CD4-positive, alpha-beta T cell treated with Interleukin-4 for 1 hour (primary cell): ENCODE measurements at places on chromosomes 6 and 20.

GRCh38 chr6:39610221-39610620, 115.0 kb downstream of the KIF6 start:
- no peak for DNase-seq

- DNase-seq, result no peak
Measured at GRCh38 chr6:145093226-145093625, 642.1 kb downstream of the EPM2A start.

GRCh38 chr6:7087066-7087465, 20.7 kb upstream of the RREB1 start:
- no peak for DNase-seq

DNA sequence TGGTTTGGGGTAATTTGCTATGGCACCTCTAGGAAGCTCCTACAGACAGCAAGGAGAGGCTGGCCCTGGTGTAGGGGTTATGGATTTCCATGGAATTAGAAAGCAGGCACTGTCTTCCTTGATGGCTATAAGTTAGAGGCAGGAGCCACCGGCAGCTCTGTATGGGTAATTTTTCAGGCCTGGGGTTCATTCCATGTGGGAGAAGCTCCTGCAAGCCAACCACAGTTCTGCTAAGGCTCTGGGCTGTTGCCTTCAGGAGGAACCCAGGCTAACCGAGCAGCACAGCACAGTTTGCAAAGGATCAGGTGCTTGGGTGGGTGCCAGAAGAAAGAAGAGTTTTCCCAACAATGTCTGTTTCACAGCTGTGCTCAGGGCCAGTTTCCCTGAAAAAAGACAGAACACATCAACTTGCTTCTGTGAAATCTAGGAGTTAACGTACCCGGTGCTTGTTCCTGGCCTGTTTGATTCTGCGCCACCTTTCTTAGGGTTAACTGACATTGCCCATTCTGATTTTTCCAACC, 162.8 kb upstream of the MYLIP start:
- no peak for DNase-seq

DNA sequence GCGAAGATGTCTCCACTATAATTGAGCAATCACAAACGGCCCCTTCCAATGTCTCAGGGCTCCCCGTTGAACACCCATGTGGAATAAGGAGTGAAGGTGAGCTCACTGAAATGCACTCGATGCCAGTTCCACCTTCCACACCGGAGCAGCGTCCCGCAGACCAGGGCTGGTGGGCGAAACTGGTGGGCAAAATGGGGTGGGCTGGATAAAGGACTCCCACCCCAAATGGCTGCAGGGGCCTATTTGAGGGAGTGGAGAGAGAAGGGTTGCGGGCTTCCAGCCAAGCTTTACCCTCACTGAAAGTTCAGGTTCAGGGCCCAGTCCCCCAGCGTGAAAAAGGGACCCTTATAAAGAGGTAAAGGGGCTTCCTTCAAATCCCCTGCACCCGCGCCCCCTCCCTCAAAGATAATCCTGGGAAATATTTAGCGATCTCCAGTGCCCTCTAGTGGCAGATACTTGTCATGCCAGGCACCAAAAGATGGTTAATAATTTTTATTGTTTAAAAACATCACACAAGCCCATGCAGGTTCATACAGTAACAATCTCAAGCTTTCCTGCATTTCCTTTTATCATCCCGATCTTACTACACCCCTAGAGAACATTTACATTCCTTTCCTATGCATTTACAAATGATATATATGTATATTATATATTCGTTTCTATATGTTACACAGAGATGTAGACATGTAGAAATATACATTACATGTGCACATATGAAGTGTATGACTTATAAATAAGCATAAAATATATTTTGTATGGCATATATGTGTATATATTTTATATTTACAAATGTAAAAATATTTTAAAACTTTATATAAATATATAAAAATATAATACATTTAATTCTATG, 58.2 kb upstream of the NKX2-2 start:
- no peak for DNase-seq

DNA sequence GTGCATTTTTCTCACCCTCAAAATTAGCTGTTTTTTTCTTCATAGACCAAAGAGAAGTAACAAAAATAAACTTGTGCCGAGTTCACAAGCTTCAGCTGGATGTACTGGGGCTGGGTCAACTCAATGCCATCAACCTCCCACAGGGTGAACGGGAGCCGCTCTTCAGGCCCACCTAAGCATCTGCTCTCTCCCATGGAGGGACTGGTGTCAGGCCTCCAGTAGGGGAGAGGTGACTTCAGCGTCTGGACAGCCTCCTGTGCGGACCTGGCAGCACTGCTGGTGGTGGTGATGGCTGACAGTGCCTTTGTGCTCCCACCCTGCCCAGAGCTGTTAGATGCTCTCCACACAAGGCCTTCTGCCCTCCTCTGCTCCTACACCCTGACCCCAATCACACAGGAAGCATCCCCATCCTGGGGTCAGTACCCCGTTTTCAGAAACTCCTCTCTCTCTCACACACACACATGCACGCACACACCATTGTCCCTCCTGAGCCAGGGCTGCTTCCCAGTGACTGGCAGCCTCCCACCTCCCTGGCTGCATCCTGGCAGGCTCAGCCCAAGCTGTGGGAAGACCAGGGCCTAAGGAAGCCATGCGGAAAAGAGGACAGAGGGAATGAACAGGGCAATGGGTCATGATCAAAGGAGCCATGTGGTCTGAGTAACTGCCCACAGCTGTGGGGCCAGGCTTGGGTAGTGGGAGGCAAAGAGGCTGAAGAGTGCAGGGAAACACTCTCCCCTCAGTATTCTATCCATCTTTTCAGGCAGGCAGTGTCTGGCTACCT, 17.7 kb downstream of the CST8 start:
- DNase-seq, result no peak

DNA sequence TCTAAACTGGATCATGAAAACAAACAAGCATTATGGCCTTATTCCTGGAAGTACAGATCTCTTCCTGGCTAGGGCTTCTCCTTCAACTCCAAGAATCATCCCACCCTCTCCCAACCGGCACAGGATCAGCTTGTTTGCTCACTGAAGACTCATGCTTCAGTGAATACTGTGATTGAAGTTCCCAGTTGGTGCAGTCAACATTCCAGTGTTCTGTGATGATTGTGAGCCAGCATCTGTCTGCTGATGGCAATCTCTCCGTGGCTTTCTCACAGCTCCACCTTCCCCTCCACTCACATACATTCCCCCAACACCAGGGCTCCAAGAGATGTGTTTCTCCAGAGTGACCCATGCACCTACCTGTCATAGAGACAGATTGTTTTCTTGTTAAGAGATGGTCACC, 421.3 kb upstream of the BTBD3 start:
- DNase-seq, result no peak

- no peak for DNase-seq
Measured at GRCh38 chr6:168540713-168541291, 99.8 kb downstream of the SMOC2 start.

DNA sequence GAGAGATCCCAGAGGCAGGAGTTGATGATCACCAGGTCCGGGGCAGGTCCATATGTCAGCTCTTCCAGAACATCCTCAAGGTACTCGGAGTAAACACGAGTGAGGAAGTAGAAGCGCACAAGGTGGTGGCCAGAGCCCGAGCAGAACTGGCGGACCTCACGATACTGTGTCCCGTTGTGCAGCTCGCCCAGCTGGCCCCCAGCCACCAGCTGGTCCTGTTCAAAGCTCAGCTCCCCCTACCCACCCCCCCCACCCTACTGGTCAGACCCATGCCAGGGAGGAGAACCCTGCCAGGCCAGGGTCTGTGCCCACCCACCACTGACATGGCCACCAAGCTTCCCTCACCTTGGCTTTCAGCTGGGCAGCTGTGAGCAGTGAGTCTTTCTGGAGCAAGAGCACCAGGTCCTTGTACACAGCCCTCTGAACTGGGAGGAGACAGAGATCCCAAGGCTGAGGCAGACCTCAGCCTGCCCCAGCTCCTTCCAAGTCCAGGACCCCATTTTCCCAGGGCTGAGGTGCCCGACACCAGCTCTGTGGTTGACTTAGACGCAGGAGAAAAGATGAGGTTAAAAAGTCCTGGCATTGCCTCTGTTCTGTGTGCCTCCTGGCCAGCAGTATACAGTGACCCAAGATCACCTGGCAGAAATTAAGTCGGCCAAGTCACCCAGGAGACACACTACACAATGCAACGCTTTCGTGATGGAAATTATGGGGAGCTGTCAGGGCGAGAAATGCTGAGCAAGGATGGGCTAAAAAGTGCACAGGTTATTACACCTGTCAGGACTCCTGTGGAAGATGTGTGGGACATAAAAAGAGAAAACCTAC, 1.4 kb downstream of the PCED1A start:
- no peak for DNase-seq

GRCh38 chr20:41344938-41345728, 4.5 kb downstream of the LPIN3 start:
- DNase-seq, result no peak

DNA sequence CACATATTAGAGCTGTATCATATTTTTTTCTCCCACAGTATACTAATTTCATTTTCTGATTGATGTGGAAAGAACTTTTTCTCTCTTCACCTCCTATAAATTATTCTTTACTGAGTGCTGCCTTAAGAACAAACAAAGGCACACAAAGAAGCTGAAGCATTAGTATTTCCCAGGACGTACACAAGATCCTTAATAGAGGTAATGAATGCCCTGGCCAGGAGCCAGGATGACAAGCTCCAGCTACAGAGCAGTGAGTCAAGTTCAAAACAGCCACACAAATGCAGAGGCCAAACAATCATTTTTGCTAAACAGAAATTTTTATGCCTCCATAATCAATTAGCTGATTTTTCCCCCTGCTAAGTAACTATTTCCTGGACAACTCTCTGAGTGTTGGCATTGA, 639.6 kb downstream of the EPHA7 start:
- DNase-seq, result no peak

- DNase-seq, result no peak
Measured at GRCh38 chr6:36751833-36752186, 54.2 kb downstream of the RAB44 start.

GRCh38 chr6:40588480-40588879, 1.3 kb upstream of the LRFN2 start:
- DNase-seq, result no peak

DNA sequence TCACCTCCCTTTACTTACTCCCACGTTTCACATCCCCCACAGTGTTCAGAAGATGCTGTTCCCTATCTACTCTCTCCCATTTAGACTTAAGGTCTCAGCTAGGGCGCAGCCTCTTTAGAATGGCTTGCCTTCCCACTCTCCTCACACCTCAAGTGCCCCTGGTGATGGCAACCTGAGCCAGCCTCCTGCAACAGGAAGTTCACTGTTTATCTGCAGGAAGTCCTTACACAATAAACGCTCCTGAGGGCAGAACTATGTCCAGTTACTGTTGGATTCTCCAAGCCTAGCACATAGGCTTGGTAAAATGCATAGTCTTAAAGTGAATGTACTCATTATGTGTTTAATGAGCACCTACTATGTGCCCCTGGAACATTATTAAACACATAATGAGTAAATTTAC, 21.9 kb upstream of the RAB22A start:
- DNase-seq, result no peak

DNA sequence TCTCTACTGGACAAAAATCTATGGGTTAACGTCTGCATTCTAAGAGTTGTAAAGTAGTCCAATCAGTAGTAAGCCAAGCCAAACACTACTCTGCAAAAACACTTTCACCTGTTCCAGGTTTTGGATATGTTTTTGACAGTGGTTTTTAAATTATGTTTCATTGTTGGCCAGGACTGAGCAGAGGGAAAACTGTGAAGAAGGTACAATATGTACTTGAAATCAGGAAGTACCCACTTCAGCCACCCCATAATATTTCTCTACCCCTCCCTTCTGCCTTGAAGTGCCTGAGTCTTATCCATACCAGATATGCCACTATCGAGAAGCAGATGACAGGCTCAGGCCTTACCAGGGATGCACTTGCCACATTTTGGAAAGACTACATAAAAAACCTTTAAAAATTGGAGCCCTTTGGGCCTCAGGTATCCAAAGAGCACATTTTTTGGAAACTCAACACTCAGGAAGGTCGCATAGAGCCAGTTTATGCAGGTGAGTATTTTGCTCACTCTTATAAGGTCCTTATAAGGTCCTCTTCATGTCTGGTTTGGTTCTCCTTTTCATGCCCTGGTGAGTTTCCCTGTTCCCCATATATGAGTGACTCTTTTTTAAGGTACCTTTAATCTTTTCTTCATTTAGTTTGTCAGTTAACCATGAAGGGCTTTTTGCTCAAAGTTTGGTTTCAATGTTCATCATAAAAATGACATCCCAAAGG, 859.3 kb upstream of the FLRT3 start:
- DNase-seq, result no peak

- DNase-seq, result no peak
Measured at GRCh38 chr6:149544646-149545257, 1.1 kb downstream of the PPIL4 start.

DNA sequence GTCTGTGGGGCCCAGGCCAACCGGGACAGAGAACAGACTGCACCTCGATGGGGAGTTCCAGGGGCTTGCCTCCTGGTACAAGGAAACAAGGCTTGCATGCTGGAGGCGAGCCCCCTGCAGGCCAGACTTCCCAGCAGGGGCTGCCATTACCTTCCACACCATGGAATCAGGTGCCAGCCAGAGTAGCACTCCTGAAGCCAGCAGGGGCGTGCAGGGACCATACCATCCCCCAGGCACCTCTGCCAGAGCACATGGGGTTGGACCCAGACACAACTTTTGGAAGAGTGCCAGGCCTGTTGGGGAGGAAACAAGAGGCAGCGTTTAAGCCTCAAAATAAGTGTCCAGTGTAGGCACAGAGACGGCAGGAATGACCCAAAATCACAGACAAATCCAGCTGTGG, 6.5 kb downstream of the DDO start:
- no peak for DNase-seq

- DNase-seq, result no peak
Measured at GRCh38 chr6:165985806-165986299, 181.8 kb downstream of the TBXT start.

DNA sequence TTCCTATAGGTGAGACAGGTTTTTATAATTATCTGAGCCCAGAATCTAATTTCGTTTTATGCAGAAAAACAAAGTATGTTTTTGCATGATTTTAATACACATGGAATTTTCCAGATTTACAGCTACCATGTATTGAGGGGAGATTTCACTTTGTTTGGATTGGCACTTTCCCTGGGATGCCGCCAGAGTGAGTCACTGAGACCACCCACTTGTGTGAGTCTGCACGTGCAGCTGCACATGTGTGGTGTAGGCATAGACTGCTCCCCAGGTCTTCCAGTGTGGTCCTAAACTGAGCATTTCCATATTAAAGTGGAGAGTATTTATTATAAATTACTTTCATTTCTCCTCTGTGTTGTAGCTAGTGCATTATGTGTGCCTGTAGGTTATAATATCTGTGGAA, 186.8 kb downstream of the UBE3D start:
- DNase-seq, result no peak

DNA sequence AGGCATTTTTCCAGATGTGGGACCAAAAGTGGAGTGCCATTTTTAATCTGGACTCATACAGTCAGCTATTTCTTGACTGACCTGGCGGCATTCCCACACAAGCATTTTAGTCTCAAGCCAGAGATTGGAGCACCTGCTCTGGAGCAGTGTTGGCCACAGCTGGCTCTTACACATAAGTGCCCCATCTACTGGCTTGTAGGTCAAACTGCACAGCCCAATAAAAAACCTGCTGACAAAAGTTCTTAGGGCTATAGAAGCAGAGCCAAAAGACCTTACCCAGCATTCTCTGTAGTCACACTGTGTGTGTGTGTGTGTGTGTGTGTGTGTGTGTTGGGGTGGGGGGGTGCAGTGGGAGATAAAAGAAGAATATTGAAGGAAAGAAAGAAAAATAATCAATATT, 38.6 kb upstream of the SENP6 start:
- DNase-seq, result peak; percentile 24
